ENCODE measurements at places on chromosomes 4 and X. TPM values are rescaled to one million over a fixed set of nuclear protein-coding genes. Genes with fewer than 3 reads are reported as not detected.

Gene RAI2
- polyA plus RNA-seq = 12.0 TPM

Gene BMX
- polyA plus RNA-seq = 0.29 TPM

Gene NOX1
- polyA plus RNA-seq = not detected

Gene C4orf51
- polyA plus RNA-seq = not detected

Gene DCTD
- polyA plus RNA-seq = 65.7 TPM

Gene TACR3
- polyA plus RNA-seq = not detected

Gene PRDM8
- polyA plus RNA-seq = 6.4 TPM

Gene CYLC1
- polyA plus RNA-seq = not detected

Gene NAP1L5
- polyA plus RNA-seq = 11.4 TPM

DNA sequence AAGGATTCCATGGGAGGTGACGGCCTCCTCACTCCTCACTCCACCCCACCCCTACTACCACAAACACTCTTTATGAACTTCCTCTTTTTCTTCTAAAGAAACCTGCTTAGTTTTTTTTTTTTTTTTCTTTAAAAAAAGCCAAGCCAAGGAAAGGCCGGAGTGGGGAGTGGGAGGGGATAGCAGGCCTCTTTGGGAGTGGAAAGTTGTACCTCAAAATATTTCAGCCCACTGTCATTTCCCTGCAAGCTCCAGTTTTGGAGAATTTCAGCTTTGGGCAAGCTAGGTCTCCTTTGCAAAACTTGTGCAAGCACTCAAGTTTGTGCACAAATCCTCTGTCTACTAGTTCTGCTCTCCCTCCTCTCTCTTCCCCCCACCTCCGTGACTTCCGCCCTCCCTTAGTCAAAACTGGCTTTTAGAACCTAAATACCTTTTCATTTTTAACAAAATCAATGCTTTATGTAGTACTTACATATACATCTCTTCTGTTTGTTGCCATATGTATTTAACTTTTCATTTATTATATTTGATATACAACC is 512 bp upstream of the ANTXR2 start:
- no peak for DNase-seq

GRCh38 chrX:39716401-39716800 is 381.4 kb downstream of the BCOR start:
- DNase-seq = no peak

DNA sequence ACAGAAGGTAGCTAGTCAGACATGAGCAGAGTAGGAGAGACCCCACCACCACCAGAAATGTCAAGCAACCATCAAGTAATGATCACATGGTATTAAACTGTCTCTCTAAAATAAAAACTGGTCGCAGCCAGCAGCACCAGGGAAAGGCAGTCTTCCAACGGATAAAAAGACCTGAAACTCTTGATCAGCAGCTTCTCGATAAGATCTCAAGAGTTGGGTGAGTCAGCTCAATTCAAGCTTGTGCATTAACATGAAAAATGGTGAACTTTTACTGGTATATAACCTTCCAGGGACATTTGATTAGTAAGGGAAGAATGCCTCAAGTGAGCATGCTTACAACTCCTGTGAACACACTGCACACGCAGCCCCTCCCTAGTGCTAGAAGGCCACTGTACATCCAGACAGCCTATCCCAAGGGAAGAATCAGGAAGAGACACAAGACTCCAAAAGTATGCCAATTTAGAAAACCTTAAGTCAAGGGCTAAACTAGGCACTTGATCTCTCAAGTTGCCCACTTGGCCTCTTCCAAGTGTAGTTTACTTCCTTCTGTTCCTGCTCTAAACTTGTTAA is 270.0 kb upstream of the GNPDA2 start:
- no peak for DNase-seq

- DNase-seq = no peak
These were observed 171.4 kb upstream of the ANXA3 start for GRCh38 chr4:78379991-78380729.

GRCh38 chrX:14956813-14957582 is 83.8 kb downstream of the MOSPD2 start:
- no peak for DNase-seq

DNA sequence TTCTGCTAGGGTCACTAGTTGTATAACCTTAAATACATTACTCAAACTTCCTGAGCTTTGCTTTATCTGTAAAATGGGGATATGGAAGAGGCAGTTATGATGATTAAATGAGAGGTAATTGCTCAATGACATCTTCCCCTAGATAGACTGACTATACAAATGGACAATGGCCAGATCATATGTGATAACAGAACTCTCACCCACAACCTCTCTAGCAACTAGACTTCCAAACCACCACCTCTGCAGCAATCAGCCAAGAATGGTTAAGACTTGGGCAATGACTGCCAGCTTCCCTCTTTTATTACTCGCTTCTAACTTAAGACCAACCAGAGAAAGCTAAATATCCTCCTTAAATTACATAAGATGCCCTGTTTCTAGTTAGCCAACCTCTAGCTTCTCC is 2.9 kb upstream of the SEPSECS start:
- DNase-seq = no peak

DNA sequence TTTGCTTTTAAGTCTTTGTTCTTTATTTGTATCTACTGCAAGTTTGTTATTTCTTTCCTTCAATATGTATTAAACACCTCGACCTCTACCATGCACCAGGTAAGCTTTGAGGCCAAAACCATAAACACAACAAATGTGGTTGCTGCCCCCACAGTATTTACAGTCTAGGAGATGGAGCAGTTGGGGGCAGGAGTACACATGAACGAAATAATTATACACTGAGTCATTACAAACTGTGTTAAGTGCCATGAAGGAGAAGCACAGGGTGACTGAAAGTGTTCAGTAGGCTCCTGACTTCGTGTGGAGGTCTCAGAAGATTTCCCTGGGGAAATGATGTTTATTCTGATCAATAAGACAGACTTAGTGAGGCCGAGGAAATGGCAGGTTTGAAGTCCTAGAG is 30.3 kb downstream of the SLC25A43 start:
- no peak for DNase-seq

DNA sequence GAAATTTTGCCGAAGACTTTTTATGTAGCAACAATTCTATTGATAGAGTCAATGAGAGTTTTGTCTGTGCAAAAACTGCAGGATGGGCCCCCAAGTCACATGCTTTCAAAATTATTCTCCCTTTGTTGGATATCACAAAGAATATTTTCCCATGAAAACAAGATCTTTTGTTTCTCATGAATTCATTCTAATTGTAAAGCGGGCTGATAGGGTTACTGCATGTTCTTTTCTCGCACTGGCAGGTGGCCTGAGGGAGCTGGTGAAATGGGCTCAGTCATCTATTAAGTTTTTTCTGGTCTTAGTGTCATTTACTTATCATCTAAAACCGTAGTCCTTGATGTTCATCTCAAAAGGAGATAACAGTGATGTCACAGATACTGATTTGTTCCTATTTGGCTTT is 44.2 kb downstream of the MID1IP1 start:
- no peak for DNase-seq

DNA sequence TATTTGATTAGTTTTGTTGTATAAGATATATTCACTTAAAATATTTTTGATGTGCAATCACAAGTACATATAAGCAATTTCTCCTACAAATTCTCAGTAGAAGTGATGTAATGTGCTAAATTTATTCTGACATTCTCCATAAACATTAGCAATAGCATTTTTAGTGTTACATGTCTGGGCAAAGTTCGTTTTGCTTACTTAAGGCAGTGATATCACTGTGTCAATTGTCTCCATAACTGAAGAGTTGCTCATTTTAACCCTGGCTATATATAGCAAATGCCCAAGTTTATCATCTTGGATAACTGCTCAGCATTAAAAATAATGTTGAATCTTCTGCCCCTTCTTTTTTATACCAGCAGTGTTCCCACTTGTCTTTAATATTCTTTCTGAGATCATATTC is 340.0 kb upstream of the NDST4 start:
- DNase-seq = no peak

GRCh38 chrX:34437586-34437985 is 219.5 kb downstream of the TMEM47 start:
- DNase-seq = no peak

DNA sequence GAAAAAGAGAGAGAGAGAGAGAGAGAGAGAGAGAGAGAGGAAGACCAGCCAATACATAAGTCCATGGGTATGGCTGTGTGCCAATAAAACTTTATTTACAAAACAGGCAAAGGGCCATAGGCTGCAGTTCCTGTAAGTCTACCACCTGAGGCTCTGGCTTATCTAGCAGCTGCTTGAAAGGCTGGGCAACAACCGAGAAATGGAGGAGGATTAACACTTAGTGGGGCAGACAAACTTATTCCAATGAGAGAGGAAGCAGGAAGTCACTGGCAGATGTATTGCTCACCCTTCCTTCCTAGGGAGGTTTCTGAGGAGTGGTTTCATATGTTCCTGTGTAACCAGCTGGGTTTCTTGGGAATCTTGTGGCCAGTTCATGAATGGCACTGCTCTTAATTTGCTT is 4.7 kb upstream of the GPR143 start:
- DNase-seq = no peak

DNA sequence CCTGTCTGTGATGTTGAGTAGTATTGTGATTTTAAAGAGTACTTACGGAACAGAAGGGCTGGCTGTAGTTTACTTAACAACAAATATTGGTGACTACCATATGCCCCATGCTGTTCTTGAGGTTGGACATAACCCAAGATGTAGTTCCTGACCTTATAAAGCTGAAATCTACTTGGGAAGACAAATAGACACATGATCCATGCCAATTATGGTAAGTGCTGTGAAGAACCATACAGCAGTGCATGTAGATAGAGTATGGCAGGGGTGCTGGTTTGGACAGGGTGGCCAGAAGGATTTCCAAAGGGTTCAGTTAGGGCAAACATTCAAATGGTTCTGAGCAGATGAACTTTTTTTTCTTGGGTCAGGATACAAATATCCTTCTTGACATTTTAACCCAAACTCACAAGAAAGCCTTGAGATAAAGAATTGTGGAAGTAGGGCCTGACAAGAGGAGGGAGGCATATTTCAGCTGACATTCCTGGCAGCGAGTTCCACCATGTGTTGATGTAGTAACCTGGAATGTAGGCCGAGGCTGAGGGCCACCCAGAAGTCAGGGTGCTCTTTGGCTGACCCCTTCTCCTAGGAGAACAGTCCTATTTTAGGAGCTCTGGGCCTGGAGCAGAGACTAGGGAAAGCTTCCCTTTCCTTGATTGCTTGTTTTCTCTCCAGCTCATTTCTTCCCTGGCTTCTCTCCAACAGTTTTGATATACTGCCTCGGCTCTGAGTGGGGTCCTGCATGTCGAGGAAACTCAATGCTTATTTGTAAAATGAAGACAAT is 74.2 kb downstream of the FREM3 start:
- DNase-seq = no peak

DNA sequence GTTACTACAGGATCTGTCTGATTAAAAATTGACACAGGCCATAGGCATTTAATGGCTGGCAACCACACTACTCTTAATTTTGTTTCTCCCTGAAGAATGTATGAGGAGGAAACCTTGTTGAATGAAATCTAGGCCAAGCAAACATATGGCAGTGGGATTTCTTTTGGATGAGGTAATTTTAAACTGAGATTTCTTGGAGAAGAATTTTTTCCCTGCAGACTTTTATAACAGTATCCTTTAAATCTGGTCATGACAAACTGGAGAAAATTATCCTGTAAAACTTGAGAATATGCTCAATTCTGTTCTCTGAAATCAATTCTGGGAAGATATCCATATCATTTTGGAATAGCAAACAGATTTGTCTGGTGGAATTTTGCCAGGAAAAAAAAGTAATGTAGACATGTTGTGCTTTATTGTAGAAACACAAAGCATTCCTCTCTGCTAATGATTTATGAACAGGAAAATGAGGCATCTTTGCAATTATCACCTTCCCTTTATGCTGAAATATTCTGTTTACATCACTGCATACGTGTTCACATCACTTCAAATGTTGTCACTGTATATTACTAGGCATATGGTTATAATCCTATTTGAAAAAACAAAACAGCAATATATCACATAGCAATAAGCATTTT is 108.3 kb upstream of the ARSJ start:
- peak; percentile 92 for DNase-seq

DNA sequence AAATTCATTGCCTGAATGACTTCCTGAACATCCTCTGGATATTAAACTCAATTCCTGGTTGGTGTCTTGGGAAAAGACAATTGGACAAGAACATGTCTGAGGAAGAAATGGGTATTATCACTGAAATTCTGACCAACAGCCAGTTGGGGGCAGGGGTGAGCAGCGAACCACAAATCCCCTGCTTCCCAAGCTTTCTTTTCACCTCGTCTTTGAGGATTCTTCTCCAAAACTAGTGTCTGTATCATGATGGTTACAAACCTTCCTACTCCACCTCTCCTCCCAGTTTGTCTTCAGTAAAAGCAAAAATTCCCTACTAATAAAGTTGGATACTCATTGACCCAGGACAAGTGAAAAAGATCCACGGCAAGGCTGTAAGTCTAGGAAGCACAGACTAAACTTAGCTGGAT is 48.3 kb upstream of the WDR1 start:
- peak; percentile 17 for DNase-seq

DNA sequence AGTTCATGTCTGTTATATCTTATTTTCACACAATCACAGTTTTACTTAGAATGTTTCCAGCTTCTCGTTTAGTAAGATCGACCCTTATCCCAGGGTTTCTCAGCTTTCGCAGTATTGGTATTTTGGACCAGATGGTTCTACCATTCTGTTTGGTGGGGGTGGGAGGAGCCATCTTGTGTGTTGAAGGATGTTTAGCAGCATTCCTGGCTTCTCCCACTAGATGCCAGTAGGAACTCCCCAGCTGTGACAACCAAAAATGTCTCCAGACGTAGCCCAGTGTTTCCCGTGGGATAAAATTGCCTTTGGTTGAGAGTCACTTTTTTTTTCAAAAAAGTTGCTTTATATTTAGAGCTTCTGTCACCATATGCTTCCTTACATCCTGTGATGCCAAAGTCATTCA is 90.9 kb upstream of the TLR2 start:
- no peak for DNase-seq

- no peak for DNase-seq
These were observed 241.0 kb upstream of the POF1B start for GRCh38 chrX:85620466-85620865.

GRCh38 chr4:24957886-24958285 is 45.0 kb upstream of the CCDC149 start:
- no peak for DNase-seq
